ENCODE measurements at places on chromosomes 7 and 10.

- DNase-seq: no peak
These were observed 193.4 kb upstream of the VWC2 start for GRCh38 chr7:49580000-49580399.

DNA sequence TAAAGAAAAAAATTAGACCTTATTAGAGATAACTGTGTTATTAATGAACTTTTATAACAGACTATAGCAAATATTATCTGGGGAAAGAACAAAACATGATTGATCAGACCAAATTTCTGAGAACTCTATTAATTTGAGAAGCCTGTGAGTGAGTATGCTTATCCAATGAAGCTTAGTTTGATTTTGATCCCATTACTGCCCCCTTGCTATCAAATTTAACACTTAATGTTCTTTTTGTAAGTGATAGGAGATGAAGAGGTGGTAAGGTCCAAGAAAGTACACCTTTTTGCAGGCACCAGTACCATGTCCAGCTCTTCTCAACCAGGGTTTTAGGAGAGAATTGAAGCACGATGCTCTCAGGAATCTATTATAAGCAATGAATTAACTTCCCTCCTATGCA lies 49.9 kb downstream of the ZNF365 start:
- DNase-seq: no peak

DNA sequence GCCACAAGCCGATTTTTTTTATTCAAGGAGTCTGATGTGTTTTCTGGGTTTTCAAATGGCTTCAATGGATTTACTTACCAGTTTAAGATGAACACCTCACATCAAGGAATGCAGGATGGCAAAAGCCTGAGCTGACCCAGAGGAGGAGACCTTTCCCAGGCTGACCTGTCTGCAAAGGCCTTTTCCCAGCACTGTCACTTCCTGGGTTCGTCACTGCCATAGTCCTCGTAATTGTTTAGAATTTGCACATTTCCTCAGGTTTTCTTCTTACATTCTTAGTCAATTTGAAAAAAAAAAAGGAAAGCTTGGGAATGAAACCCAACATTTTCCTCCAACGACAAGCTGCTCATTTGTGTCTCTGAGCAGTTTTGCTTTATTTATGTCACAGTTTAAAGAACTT lies 42.0 kb downstream of the PTER start:
- DNase-seq: no peak

- DNase-seq: no peak
These were observed 985.6 kb upstream of the LRRN3 start for GRCh38 chr7:110105307-110105706.

DNA sequence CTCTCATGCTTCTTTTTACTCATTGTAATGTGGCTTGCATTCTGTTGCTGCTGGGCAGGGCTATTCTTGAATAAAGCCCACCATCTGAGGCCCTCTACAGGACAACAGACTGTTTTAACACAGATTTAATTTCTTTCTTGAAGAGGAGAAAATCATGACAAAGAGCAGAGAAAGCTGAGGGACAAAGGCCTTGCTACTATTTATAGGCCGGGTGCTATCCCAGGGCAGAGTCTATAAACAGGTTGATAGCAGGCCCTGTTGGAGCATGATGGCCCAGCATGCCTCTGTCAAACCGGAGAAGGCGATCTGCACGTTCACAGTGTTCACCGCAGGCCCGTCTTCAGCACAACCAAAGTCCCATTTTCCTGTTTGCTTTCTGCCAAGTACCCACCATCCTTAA lies 3.0 kb downstream of the VIPR2 start:
- DNase-seq: no peak

DNA sequence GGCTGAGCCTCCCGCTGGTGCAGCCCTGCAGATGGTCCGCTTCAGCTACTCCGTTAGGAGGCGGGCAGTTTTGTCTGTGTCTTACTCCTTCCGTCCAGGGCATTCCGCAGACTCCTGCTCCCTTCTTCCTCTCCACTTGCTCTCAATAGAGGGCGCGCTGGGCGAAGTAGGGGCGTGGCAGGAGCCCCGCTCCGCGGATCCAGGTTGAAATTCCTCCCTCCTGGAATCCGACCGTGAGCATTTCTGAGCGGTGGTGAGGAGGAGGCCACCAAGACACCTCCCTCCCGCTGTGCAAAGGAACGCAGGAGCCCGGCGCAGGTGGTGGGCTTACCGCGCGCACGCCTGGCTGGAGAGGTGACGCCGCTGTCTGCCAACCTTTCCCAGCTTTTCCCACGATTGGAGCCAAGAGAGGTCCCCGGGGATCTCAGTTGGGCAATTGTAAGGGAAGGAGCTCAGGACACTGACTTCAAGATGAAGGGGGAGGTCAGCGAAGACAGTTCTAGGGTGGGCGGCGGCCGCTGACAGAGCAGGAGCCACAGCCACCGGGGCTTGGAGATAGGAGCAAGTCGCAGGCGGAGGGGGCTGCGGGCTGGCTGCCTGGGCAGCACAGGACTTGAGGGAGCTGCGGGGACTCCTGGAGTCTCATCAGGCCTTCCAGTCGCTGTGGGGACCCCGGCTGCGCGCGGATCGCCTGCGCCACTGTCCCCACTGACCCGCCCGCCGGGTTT lies 1011.3 kb downstream of the XPNPEP1 start:
- DNase-seq: no peak

DNA sequence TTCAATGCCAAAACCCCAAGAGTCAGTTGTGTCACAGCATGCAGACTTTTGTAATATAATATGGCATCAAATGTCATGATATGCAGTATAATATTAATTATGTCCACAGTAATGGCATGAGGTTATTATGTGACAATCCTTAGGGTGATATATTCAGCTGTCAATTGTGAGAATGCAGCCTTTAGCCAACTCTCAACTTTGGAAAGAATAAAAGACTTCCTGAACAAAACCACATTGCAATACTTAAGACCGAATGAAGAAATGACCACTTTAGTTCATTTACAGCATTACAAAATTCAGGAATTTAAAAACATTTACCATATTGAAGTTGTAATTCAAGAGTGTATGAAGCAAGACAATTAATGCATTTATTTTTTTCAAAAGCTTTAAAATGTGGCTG lies 45.4 kb downstream of the CPVL start:
- no peak for DNase-seq
